ENCODE measurements at places on chromosomes 13 and 19.

DNA sequence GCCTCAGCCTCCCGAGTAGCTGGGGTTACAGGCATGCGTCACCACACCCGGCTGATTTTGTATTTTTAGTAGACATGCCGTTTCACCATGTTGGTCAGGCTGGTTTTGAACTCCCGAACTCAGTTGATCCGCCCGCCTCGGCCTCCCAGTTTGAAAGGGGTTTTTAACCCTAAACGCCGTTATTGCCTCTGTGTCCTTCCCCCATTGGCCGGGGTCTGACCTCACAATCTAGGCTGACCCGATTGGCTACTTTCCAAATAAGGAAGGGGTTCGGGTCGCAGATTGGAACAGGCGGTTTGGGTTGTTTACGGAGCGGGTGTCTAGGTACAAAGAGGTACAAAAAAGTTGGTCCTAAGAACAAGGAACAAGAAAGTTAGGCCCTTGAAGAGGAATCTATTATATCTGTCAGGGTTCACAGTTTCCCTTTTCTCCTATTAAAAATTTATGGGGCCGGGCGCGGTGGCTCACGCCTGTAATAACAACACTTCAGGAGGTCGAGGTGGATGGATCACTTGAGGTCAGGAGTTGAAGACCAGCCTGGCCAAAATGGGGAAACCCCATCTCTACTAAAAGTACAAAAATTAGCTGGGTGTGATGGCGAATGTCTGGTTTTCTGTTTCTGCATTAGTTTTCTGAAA, 1.0 kb downstream of the ZNF253 start:
- DNase-seq, result no peak

GRCh38 chr19:5113633-5114586, 145.0 kb downstream of the KDM4B start:
- no peak for DNase-seq

- no peak for DNase-seq
Measured at GRCh38 chr13:50026788-50027473, 11.7 kb downstream of the KCNRG start.

DNA sequence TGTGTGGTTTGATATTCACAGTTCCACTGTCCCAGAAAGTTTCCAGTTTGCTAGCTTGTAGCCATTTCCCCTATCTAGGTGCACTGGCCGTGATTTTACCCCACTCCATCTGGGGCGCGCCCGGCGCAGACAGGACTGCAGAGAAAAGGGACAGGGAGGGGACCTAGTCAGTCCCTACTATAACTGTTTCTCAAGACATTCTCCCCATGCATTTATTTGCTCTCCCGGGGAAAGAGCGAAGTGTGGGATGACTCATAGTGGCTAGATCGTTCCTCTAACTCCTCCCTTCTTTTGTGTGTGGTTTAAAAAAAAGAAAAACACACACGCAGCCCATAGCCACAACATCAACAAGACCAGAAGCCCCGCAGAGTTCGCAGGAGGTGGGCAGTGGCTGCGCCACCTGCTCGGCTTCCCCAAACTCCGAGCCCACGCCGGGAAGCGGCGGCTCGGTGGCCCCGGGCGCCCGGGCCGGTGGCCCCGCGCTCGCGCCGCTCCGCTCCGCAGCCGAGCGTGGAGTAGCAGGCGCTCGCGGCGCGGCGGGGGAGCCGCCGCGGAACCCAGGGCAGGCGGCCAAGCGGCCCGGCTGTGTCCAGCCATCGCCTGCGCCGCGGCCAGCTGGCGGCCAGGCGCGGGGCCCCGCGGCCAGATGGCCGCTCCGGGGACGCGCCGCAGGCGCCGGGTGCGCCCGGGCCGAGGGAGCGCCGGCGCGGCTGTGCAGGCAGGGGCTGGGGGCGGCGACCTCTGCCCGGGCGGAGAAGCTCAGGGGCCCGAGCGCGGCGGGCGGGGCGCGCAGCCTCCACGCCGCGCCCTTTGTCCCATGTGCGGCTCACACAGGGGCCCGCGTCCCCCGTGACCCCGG, 653 bp downstream of the TMTC4 start:
- no peak for DNase-seq

GRCh38 chr13:40146063-40146462, 490.6 kb downstream of the COG6 start:
- DNase-seq, result no peak

GRCh38 chr13:45162194-45162593, 38.7 kb downstream of the KCTD4 start:
- no peak for DNase-seq

GRCh38 chr13:109782066-109782822, 4.1 kb downstream of the IRS2 start:
- DNase-seq, result no peak

GRCh38 chr19:45340232-45340898, at the start of gene KLC3:
Gene KLC3, plus strand, starts transcription at chr19:45340750. Its CDS starts 4,792 bp downstream, at chr19:45345542.
- DNase-seq, result no peak

DNA sequence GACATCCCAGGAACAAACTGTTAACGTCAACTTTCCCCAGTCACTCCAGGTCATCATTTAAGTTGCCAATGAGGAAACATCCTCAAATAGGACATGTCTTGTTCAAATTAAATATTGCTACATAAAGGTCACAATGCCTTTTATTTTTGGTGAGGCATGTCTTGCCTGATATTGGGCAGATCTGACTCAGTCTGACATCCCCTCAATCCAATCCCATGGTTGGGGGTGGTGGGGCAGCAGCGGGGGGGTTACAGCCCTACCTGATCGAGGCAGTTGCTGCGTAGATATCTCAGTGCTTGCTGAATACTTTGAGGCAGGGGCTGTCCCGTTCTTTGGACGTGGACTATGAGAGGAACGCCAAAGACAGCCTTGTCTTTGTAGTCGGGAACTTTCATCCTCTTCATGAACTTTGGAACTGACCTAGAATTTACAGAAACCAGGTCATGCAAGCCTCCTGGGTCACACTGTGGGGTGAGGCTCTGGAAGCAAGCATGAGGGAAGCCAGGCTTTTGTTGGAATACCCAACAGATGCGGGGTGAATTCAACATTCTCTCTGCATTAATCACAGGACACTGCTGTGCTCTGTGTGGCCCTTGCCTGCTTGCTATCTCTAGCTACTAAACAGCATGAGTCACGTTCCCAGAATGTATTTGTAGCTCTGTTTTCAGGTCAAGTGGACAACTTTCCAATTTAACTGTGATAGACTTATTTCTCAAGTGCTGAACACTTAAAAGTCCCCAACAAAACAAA, 109.8 kb downstream of the KL start:
- no peak for DNase-seq

GRCh38 chr13:45744979-45745378, 42.9 kb downstream of the CBY2 start:
- no peak for DNase-seq

DNA sequence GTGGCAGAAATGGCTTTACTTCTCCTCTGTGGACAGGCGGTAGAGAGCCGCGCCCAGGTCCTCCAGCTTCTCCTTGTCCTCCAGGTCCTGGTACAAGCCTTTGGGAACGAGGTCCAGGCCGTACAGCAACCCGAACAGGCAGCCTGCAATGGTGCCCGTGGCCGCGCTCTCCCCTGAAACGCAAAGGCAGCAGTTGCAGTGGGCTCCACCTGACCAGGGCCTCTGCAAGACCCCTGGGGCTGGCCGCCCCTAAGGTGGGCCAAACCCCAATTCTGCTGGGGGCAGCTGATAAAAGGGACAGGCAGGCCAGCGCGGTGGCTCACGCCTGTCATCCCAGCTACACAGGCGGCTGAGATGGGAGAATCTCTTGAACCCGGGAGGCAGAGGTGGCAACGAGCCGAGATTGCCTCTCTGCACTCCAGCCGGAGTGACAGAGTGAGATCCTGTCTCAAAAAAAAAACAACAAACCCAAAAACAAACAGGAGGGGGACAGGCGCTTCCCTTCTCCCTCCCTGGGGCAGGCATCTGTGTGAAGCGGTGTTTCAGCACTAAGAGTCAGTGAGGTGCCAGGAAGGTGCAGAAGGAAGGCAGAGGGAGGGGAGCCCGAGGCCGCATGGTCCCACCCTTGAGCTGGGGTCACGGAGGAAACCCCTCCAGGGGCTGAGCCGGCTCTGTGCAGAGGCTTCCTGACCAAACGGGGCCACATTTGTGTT, 30.3 kb downstream of the ADPRHL1 start:
- DNase-seq, result no peak

GRCh38 chr19:16232127-16232526, 34.4 kb downstream of the AP1M1 start:
- DNase-seq, result no peak

DNA sequence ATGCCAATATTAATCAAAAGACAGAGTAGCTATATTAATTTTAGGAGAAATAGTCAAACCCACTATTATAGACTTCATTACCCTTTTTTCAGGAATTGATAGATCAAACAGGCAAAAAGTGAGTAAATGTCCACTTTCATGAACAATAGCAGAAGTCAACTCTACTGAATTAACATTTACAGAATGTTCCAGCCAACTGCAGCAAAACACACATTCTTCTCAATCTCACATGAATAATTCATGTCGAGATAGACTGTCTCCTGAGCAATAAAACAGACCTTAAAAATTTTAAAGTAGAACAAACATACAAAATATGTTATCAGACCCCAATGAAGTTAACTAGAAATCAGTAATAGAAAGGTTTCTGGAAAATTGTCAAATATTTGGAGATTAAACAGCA, 118.4 kb downstream of the MYO16 start:
- DNase-seq, result no peak

- DNase-seq, result no peak
Measured at GRCh38 chr19:39382991-39383828, 7.7 kb downstream of the PAF1 start.

DNA sequence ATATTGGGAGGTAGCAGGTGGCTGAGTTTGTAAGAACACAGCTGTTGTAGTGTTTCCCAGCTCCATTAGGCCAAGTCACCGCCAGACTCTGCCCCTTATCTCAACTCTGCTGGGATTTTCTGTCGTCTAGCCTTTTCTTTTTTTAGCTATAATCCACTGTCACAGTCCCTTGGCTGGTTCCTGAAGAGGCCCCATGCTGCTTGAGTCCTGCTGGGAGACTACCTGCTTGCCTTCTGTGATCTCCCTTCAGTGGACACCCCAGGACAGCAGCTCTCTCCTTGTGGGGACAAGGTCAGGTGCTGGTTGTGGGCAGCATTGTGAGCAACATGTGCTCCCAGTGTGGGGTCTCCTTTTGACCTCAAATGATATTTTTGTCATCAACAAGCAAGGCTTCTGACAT, 195.0 kb upstream of the ATXN8OS start:
- no peak for DNase-seq

DNA sequence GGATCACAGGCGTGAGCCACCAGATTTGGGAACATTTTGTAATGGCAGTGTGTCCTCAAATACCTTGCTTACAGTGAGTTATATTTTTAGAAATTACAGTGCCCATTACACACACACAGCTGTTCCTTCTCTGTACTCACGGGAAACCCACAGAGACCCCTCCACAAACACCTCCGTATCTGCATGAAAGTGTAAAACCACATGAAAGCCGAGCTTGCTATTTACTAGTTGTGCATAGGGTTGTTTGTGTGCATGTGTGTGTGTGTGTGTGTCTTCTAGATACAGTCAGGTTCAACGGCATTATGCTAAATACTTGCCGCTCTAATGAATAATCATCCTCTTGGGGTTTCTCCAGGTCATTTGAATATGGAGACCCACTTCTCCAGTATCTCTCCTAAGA, 22.3 kb upstream of the LILRA2 start:
- no peak for DNase-seq

DNA sequence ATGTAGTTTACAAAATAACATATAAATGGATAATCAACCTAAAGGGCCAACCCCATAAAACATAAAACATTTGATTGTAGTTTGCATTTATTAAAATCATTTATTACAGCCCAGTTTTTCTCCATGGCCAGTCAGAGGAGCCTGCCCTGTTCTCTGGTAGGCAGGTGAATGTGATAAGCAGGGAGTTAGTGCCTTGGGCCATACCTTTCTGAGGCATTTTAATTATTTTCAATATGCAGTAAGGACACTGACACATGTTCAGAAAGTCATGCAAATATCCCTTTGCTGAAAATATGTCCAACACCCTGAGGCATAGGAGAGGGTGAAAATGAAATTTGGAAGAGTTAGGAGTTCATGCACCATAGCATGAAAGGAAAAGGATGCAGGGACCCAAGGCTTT, 242.6 kb upstream of the EDNRB start:
- no peak for DNase-seq

DNA sequence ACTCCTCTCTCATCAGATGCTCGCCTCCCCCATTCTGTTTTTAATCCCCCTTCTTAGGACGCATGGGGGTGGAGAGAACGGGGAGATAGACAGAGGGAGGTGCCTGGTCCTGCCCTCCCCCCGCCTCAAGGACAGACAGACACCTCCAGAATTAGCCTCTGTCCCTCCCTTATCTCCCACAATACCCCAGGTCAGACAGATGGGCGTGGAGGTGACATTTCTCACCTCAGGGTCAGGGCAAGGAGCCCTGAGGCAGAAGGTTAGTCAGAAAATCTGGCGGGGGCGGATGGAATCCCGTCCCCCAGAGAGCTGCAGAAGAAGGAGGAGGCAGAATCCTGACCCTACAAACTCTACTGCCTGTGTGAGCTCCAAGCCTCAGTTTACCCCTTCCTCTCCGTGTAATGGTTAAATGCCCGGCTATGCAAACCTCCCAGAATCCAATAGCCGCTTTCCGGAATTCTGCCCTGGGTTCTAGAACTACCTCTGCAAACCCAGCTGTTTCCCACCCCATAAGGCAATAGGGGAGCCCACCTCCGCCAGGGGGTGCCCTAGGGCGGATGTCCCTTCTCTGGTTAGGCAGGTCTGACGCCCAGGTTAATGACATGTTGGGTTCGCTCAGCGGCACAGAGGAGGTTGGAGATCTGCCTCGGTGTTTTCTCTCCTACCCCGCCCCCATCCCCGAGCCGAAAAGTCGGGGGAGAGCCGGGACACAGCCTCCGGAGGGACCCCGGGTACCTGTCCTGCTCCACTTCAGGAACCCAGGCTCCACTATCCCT, 900 bp downstream of the PPP1R13L start:
- peak; percentile 51 for DNase-seq

- DNase-seq, result no peak
Measured at GRCh38 chr13:105783261-105783660, 752.2 kb downstream of the EFNB2 start.

DNA sequence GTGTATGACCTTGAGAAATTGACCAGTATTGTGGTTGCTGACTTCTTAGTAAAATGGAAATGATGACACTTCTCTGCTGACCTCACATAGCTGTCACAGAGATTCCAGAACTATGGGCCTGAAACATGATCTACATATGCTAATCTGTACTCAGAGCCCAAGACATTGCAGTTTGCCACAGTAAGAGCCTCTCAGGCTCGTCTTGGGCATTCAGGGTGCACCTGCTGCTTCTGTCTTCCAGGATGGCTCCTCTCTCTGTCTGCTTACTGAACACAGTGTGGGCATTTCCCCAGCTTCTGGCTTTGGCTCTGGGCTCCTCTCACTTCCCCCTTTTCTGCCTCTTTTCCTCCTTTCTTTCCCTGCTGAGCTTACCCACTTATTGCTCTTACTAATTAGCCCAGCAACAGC, 22.3 kb upstream of the SLC46A3 start:
- DNase-seq, result no peak
